ENCODE measurements at places on chromosomes 7 and 10. TPM values are rescaled to one million over a fixed set of nuclear protein-coding genes. Genes with fewer than 3 reads are reported as not detected.

Gene PRF1
- total RNA-seq, result not detected

Gene TMEM178B
- 0.36 TPM for total RNA-seq

Gene FRMPD2
- not detected for total RNA-seq

Gene HECTD2
- 5.5 TPM for total RNA-seq

Gene CTAGE4
- under 0.01 TPM for total RNA-seq

Gene FBXL13
- 1.4 TPM for total RNA-seq

Gene ABCB4
- 4.7 TPM for total RNA-seq

Gene TOMM7
- total RNA-seq, result 401 TPM

Gene MMRN2
- not detected for total RNA-seq

Gene TUBGCP2
- total RNA-seq, result 55.1 TPM

Gene MBL2
- not detected for total RNA-seq

Gene AKR1C8
- not detected for total RNA-seq

Gene HIP1
- 29.3 TPM for total RNA-seq

Gene BAIAP2L1
- total RNA-seq, result 24.0 TPM

Gene CYTH3
- total RNA-seq, result 148 TPM

Gene GTF2I
- total RNA-seq, result 153 TPM

Gene NUTM2E
- total RNA-seq, result not detected

Gene PYROXD2
- 5.0 TPM for total RNA-seq

Gene PNLIPRP3
- 0.77 TPM for total RNA-seq

Gene TMEM184A
- not detected for total RNA-seq

Gene CUEDC2
- total RNA-seq, result 52.3 TPM

Gene USP54
- 111 TPM for total RNA-seq

Gene PON1
- total RNA-seq, result under 0.01 TPM

Gene ASAH2B
- total RNA-seq, result 2.3 TPM

Gene AEBP1
- 57.2 TPM for total RNA-seq

Gene AOC1
- total RNA-seq, result not detected

Gene ANKRD2
- 0.33 TPM for total RNA-seq

Measured in melanocyte of skin (primary cell).